Stimulated activated effector memory CD8-positive, alpha-beta T cell treated with anti-CD3 and anti-CD28 coated beads, Interleukin-12 subunit alpha, Interleukin-12 subunit beta, amount 100 ng/mL, for 72 hours (primary cell): ENCODE measurements at places on chromosomes 5 and 9.

GRCh38 chr5:108801776-108802175 is 54.1 kb downstream of the FER start:
- no peak for DNase-seq

DNA sequence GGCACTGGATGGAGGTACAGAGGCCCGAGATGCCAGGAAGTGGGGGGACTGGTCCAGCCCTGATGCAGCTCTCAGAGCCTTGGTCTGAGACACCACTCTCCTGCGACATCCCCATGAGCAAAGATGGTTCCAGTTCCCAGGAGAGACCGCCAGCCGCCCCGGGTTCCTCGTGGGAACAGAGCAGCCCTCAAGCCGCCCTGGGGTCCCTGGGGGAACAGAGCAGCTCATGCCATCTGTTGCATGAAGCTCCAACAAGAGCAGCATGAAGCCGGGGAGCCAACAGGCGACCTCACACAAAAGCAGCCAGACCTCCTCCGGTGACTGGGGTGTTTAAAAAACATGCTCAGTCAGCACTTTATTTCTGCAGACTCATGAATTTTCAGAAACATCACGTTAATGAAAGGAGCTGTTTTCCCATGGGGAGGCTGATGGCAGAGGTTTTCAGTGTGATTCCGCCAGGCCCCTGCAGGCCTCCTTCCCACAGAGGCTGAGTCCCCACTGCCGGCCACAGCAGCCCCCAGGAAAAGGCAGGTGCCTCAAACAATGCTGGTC is 6.2 kb downstream of the SLC6A18 start:
- no peak for DNase-seq

DNA sequence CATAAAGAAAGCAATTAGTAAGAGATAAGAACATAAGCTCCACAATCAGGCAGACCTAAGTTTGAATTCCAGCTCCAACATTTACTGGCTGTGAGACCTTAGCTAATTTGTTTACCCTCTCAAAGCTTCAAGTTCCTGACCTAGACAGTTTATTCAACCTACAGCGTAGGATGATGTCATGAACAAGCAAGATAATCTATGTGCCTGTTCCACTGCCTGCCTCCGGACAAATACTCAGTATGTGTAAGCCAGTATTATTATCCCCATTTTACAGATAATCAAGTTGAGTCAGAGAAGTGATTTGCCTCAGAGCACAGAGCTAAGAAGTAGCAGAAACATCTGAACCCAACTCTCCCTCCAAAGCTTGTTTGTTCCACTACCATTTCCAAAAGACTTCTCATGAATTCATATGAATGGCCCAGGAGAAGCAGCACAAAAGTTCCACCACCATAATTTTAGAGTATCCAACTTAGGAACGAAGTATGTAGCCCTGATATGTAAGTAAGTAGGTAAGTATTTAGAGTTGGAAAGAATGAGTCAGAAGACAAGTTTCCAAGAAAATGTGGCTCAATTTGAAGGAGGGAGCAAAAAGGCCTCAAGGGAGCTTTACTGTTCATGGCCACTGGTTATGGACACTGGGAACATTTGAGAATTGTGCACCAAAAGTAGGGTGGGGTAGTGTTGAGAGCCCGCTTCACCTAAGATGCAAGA is 398.2 kb downstream of the NFIB start:
- DNase-seq: no peak

GRCh38 chr5:44051591-44051990 is 337.6 kb downstream of the FGF10 start:
- no peak for DNase-seq

- no peak for DNase-seq
Observed at GRCh38 chr5:149117970-149118369, 23.3 kb upstream of the ABLIM3 start.

DNA sequence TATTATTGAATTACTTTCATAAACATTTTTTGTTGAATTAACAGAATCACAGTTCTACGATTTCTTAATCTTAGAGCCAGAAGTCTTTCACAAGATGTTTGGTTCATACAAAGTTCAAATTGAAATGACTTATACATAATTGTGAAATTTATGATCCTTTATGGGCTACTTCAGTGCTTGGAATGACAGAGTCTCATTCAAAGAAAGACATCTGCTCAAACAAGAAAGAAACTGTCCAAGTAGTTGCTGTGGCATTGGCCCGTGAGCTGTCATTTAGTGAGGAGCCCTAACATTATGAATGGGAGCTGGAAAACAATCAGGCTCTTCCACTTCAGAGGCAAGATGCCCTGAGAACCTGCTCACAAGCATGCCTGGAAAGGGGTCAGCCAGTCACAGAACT is 63.4 kb downstream of the AUH start:
- DNase-seq: no peak

DNA sequence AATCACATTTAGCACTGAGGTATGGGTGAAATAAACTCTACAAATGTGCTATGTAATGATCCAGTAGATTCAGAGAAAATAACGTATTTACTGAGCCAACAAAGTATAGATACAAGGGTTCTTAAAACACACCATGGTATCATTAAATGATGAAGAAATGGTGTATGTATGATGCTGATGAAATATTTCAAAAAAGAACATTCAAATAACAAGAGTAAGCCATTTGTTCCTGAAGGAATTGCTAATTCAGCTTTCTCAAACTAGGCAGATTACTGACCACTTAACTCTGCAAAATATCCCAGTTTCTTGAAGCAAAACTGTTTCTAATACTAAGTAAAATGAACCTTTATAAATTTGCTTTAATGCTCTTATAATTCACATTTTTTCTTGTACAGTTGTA is 97.6 kb upstream of the IFNE start:
- no peak for DNase-seq

- DNase-seq: no peak
Observed at GRCh38 chr9:20989923-20990341, 41.5 kb downstream of the HACD4 start.

DNA sequence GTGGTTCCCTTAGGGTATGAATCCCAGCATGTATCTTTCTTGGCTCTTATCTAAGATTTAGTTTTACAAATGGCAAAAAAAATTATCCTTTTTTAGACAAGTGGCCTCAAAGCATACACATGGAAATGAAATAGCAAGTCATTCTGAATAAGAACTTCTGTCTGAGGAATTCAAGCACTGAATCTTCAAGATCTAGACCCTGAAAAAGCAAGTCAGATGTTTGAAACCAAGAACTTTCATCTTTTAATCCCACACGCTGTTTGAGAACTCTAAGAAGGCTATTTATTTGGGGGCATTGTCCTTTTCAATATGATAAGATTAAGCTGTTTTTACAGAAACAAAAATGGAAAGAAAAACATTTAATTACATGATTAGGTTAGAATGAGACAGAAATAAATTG is 549.2 kb upstream of the CYLC2 start:
- DNase-seq: no peak

GRCh38 chr5:36637516-36637915 is 31.1 kb downstream of the SLC1A3 start:
- DNase-seq: no peak

DNA sequence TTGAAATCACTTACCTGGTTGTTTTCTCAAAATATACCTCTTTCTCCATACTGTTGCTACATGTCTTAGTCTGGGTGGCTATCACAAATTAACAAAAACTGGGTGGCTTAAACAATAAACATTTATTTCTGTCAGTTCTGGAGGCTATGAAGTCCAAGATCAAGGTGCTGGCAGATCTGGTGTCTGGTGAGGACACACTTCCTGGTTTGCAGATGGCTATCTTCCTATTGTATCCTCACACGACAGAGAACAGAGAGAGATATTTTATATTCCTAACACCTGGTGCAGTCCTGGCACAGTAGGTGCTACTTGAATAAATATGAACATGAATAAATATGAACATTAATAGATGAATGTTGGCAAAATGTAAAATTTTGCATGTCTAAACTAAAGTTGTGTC is 164.3 kb upstream of the ACOT12 start:
- no peak for DNase-seq

DNA sequence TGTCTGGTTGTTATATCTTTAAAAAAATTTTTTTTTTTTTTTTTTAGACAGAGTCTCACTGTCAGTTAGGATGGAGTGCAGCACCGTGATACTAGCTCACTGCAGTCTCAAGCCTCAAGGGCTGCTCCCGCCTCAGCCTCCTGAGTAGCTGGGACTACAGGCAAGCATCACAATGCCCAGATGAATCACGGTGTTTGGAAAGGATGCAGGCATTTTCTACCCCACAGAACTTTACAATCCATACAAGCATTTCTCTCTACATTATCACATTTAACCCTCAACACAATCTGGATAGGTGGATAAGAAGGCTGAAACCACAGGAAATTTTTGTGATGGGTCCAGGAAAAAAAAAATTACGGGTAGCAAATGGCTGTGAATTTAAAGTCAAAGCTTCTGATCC is 5.8 kb upstream of the PCA3 start:
- DNase-seq: no peak

DNA sequence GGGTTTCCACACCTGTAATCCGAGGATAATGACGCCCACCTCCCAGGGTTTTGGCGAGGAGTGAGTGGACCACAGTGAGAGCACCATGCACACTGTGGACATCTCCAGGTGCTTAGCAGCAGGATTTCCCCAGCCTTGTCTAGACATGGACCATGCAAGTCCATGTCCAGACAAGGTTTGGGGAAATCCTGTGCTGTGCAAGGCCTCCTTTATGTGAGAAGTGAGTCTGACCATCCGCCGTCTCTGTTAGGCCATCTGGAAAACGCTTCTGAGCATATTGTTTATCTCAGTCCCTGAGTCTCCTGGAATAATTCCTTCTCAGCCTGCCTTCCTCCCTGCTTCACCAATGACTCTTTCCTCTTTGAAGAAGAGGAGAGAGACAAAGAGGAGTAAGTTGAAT is 26.2 kb upstream of the TNFAIP8 start:
- DNase-seq: no peak

- no peak for DNase-seq
Observed at GRCh38 chr9:121295662-121296191, 27.8 kb downstream of the GSN start.

GRCh38 chr5:106017243-106017857 is 1653.4 kb downstream of the EFNA5 start:
- no peak for DNase-seq

DNA sequence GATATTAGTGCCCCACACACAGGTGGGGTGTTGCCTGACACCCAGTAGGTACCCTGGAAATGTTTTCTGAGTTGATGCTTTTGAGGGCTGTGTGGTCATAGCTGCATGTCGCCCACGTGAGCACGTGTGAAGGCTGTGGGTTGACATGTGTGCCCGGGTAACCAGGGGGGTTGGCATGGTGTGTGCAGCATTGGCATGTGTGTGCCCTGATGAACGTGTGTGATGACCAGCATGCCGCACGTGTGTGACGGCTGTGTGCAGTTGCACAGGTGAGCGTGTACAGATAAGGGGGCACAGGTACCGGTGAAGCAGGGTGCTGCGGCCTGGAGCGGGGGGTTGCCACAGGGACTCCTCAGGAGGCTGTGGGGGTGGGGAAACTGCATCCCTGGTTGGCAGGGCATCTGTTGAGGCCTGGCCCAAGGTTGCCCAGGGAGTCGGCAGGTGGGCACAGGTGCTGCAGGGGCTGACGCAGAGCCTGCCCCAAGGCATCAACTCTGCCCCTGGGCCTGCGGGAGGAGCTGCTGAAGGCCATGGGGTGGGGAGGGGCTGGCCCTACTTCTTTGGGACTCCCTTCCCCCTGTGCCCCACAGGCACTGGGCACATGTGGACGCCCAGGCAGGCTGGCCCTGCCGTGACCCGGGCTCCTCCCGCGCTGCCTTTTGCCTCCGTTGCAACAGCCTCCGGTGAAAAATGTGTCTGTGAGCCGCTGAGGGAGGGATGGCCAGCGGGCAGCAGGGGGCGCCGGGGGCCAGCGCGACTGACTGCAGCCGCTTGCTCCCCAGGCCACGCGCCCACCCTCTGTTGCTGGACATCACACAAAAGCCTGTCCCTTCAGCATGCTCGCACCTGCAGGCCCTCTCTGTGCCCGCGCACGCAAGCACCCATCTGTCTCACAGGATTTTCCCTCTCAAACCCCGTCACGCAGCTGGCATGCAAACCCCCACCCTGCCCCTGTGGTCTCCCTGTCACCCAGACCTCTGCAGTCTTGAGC is 2.2 kb downstream of the UNC5A start:
- no peak for DNase-seq

GRCh38 chr5:112121258-112121657 is 297.8 kb downstream of the EPB41L4A start:
- no peak for DNase-seq

DNA sequence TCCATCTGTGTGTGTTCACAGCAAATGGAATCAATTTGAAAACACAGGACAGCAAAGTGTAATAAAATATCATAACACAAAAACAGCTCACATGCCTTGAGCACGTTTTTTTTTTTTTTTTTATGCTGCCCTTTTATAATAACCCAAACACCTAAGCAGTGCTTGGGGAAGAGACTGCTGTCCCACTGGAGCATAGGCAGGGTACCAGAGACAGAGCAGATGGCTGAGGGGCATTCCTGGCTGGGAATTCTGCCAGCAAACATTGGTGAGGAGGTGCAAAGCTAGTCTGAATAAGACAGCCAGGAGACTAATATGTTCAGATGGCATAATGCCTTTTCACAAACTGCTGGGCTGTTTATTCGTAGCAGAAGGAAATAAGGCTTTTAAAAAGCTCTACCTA is 58.1 kb upstream of the SV2C start:
- no peak for DNase-seq

DNA sequence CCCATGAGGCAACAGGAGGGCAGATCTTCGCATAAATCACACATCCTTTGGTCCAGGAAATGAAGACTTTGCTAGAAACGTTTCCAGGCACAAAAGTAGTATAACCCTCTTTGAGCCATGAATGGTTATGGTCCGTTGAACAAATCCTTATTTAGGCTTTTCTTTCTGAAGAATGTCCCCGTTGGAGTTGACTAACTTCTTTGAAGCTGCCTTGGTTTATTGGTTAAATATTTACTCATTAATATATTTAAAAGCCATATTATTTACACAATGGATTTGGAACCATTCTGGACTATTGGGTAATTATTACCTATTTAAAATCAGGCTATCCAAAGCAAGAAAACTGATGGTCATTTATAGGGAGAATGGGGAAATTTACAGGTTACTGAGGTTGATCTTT is 347.6 kb upstream of the SLC30A5 start:
- no peak for DNase-seq
